ENCODE measurements at places on chromosomes 12 and 14.

DNA sequence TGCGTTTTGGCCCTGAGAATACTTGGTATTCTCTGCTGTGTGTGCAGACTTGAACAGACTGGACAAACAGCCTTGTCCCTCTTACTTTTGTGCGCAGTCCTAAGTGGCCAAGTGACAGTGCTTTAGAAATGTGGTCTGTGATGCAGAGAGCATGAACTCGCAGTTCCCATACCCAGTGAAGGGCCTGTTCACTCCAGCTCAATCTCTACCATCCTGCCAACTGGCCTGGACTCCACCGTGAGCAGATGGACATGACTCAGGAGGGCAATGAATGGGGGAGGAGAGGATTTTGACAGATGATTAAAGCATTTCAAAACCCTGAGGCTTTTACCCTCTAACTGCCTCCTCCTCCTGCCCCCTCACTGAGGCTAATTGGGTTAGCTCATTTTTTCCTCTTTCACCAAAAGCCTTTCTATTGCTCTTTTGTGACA, 62.5 kb upstream of the PYGL start:
- DNase-seq = no peak

- peak; percentile 66 for DNase-seq
Observed at GRCh38 chr12:120231316-120232011, 30.6 kb upstream of the RPLP0 start.

GRCh38 chr12:716506-716905, 35.9 kb upstream of the WNK1 start:
- DNase-seq = no peak

DNA sequence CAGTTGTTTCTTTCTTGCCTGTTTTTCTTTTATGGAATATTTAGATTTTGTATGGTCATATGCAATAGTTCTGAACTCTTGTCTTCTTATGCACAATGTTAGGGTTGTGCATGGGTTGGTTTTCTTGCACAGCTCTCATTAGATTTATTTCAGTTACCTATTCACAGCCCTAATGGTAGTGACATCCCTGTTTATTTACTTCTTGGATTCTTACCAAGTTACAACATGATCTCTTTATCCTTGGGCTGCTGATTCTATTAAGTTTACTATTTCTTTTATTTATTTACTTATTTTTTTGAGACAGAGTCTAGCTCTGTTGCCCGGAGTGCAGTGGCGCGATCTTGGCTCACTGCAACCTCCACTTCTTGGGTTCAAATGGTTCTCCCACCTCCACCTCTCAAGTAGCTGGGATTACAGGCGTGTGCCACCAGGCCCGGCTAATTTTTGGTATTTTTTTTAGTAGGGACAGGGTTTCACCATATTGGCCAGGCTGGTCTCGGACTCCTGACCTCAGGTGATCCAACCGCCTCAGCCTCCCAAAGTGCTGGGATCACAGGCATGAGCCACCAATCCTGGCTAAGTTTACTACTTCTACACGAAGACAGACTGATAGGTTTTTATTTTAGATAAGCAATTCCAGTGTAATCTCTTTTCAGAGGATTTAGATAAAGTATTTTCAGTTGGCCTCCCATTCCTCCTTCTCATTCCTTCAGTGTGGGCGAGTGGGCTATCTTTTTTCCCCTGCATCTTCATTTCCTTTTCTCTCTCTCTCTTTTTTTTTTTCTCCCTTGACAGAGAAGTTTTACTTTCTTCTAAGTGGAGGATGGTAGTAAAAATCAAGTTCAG, 395.1 kb upstream of the RGS6 start:
- no peak for DNase-seq

GRCh38 chr14:63730659-63731058, 2.8 kb upstream of the SGPP1 start:
- DNase-seq = no peak

GRCh38 chr14:103948442-103948841, 6.1 kb upstream of the RD3L start:
- DNase-seq = no peak

GRCh38 chr14:104885973-104886689, 21.1 kb downstream of the CEP170B start:
- DNase-seq = peak; percentile 72

GRCh38 chr12:94180558-94181296, 32.4 kb downstream of the PLXNC1 start:
- no peak for DNase-seq

- no peak for DNase-seq
Observed at GRCh38 chr14:79704041-79704807, 507.1 kb downstream of the DIO2 start.

Data from H7 (cell line).